ENCODE measurements at places on chromosomes 16 and 17. TPM values are rescaled to one million over a fixed set of nuclear protein-coding genes. Genes with fewer than 3 reads are reported as not detected.

DNA sequence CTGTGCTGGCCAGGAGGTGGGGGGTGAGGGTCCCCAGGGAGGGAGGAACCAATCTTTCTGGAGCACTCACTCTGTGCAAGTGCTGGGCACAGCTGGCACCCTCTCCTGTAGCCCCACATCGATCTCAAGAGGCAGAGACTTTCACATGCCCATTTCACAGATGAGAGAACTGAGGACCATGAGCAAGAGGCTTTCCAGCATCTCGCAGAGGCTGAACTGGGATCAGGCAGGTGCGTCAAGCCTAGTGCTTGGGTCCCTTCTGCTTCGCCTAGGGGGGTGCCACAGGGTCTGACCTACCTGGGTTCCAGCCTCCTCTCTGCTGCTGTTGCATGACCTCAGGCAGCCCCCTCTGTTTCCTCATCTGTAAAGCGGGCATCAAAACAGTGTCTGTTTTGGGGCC lies 1.3 kb upstream of the WFDC1 start:
- no peak for DNase-seq

Gene ODAD4
- 1.1 TPM for total RNA-seq

Gene KRT13
- not detected for total RNA-seq

DNA sequence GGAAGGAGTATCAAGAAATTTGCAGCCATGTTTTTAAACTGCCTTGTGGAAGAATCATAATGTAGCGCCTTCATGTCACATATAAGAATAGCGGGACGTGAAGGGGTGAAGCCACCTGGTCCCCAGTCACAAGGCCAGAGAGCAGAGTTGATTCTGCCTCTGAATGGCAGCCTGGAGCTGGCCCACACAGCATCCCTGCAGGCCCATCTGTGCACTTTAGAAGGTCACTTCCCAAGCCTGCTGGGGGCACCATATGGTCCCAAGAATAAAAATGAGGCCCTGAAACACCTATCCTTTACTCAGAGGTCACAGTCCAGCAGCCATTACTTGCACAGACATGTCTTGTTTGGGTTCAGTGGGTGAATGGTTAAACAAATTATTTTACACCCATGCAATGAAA lies 15.0 kb downstream of the CD300E start:
- no peak for DNase-seq

DNA sequence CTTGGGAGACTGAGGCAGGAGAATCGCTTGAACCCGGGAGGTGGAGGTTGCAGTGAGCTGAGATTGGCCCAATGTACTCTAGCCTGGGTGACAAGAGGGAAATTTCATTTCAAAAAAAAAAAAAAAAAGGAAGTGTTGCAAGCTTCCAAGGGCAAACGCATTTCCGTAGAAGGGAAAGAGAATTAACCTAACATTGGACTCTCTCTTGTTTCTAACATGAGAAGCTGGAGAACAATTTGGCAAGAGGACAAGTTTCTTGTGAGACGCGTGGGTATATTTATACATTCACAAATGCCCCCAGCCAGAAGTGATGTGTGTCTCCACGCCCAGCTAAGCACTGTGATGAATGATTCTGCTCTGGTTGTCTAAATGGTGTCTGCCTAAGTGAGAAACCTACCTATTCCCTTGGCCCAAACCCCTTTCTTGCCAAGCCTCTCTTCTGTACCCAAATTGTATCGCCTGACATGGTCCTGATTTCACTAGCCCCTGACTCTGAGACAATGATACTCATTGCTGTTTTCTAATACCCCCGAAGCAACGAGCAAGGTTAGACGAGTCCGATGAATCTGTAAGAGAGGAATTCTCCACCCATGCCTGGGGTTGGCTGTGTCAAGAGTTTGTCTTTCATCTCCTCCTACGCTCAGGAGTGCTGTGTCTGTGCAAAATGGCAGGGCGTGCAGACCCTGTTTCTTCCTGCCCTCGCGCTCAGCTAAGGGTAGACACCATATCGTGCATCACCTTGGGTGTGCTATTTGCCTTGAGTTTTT lies 14.2 kb upstream of the ST6GALNAC2 start:
- DNase-seq: no peak

DNA sequence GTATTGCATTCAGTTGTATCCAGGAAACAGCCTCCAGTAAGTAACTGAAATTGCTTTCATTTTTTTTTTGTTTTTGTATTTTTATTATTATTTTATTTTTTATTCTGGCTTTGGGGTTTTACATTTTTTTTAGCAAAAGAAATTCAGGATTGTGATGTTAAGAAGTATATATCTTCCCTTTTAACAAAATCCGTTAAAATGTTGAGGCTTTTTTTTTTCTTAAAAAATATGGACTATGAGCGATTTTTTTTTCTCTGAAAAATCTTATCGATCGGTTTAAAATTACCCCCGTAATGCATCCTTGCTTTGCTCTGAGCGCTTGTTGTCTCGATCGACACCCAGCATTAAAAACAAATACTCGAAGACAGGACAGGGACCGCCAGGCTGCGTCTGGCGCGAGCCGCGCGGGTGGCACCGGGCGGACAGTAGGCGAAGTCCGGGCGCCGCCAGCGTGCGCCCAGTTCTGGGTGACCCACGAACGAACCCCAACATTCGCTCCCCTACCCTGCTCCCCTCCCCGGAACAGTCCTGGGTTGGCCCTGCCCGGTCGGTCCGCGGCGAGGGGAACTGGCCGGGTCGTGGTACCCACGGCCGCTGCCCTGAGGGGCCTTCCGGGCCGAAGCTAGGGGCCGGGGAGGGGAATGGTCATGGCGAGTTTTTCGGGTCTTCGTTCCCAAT lies 482 bp downstream of the BAHCC1 start:
- no peak for DNase-seq

GRCh38 chr17:6461246-6461645 lies 17.0 kb downstream of the PIMREG start:
- no peak for DNase-seq

Gene INTS2
- total RNA-seq: 9.0 TPM

DNA sequence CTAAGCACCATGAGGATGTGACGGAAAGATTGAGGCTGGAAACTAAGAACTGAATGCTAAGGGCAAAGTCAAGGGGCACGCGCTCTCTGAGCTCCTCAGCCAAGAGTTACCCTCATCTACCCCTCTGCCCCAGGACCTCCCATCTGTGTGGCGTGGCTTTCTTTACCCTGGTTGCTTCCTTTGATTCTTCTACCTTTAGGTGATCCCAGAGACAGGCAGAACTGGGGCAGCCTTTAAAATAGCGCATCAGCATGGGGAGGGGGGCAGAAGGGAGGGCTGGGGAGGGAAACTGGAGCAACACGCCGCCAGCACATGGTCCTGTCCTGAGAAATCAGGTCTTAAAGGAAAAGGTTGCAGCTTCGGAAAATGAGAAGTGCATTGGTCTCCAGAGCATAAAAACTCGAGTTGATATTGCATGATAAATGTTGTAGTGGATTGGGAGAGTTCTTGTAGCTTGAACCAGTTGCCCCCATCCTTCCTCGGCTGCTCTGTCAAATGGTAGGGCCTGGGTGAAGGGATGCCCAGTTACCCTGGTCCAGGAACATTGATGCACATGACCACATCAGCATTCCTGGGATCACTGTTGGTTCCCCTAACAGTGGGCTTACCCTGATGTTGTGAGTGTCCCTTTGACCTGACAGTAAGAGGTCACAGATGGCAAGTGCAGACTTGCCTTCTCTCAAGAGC lies 29.7 kb downstream of the LDHD start:
- DNase-seq: no peak

DNA sequence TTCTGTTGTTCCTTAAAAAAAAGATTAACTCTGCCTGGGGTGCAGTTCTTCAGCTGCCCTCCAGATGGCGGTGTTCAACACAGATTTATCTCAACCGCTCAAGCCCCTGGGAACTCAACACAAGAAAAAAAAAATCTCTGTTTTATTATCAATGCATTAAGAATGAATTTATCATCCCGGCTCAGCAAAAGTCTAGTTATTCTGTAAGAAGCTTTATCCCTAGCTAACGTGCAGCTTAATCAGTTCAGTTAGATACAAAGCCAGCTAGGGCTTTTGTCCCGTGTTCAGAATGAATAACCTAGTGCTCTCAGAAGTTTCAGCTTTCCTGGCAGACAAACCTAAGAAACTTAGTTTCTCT lies 475.9 kb upstream of the CCL2 start:
- peak; percentile 63 for DNase-seq

DNA sequence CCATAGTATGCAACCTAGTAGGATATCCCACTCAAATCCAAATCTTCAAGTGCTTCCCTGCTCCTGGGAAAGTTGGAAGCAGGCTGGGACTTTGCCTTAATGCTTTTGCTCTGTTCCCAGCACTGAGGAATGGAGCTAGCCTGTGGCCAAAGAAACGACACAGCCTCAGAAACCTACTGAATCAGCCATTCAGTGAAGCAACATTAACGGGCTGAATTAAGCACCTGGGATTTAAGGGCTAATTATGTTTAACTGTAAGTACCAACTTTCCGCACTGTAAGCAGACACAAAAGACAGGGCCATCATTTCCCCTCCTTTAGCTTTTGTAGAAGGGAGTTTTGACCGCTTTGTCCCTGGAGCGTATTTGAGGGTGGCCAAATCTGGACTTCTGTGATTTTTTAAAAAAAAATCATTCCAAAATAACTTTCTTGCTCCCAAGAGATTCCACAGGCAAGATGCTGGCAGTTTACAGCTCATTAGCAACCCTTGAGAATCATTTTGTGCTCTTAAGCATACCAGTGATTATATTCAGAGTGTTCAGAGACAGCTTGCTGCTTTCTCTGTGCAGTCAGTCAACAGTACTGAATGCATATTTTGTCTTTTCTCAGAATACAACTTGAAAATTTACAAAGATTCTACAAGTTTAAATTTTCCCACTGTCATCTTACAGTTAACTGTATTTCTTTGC lies 17.6 kb upstream of the NOL11 start:
- DNase-seq: no peak

GRCh38 chr16:27839419-27839818 lies 224.1 kb downstream of the GSG1L start:
- DNase-seq: peak; percentile 39

DNA sequence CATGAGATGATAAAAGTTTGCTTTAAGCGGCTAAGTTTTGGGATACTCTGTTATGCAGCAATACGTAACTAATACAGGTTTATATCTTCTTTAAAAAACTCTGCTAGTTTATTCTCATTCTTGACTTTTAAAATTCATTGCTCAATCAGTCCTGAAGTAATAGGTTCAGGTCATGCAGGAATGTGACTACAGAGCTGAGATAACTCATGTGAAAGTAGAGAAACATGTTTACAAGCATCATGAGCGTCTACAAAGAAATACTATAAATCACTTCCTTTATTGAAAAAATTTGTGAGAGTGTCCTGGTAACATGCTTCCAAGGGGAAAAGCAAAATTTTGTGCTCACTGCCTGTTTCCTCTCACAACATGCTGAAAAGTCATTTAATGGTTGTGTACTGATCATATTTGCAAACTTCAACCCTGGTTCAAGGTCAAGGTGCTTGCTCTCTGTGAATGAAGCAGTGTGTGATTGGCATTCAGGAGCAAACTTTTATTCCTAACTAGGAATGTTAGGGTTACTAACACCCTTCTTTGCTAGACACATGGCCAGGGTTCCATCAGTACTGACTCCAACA lies 12.5 kb upstream of the TMIGD1 start:
- DNase-seq: no peak

Gene GSDMA
- 0.34 TPM for total RNA-seq

DNA sequence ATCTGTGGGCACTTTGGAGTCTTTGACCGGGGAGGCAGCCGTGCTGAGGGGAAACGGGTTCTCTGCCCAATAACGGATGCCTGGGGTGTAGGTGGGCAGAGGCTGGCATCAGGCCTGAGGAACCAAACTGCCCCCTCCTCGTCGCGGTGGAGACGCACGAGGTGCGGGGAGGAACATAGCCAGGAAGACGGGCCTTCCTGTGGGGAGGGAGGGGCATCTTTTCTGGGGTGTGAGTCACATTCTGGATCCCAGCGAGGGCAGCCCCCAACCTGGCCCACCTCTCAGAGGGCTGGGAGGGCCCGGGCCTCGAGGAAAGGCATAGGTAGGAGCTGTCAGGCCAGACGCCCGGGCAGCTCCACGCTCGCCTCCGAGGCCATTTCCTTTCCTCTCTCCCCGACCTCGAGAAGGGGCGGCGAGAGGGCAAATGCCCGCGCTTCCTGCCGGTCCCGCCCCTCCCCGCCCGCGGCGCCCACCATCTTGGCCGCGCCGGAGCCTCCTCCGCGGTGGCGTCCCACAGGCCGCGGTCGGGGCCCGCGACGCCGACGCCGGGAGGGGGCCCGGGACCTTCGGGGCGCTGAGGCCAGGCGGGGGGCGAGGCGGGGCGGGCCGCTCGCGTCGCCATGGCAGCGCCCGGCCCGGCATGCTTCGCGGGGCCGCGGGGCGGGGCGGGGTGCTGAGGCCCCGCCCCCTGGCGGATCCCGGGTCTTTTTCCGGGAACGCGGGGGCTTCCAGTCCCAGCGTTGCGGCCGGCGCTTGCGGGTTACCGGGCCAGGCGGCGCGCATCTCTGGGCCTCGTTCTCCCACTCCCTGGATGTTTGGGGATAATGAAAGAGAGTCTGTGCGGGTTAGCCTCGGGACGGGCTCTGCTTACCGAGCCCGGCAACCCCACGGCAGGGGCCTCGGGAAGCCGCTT lies 13.2 kb downstream of the RAI1 start:
- peak; percentile 44 for DNase-seq
